NCI-H446 treated with DMSO at 0.1 percent for 48 hours (cell line): ENCODE measurements at places on chromosomes 5 and 9.

- no peak for DNase-seq
These were observed 1798.9 kb downstream of the MAT2B start for GRCh38 chr5:165304193-165304827.

GRCh38 chr9:94801234-94801633, 74.7 kb downstream of the AOPEP start:
- no peak for DNase-seq

- DNase-seq: no peak
These were observed 63.4 kb upstream of the PAPPA start for GRCh38 chr9:116090030-116090770.

DNA sequence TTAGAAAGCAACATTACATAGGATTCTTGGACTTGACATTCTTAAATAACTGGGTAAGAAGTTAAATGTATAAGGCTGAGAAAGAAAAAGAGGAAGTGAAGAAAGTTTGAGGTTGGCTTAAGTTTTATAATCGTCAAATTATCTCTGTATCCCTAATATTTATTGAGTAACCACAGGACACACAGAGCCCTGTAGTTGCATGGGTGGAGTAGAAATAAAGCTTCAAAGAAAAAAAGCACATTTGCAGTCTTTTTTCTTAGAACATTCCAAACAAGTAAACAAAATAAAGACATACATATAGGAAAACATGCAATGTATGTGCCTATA, 137.0 kb downstream of the CCDC192 start:
- DNase-seq: no peak

DNA sequence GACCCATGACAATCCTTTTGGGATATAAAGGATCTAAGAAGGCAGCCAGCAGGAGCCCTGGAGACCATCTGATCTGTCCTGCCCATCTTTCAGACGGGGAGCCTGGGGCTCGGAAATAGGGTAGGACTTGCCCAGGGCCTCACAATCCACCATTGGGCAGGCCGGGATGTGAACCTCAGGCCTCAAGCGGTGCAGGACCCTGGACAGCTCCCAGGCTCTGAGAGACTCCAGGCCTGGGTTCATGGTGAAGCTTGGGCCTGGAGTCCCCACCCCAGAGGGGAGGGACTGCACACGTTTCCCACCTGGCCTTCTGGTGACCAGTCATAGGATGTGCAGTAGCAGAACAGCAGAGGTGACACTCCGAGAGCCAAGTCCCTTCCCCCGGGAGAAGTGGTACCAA, 36.6 kb upstream of the RAPGEF1 start:
- DNase-seq: no peak

GRCh38 chr5:51202161-51202560, 181.1 kb upstream of the ISL1 start:
- no peak for DNase-seq

DNA sequence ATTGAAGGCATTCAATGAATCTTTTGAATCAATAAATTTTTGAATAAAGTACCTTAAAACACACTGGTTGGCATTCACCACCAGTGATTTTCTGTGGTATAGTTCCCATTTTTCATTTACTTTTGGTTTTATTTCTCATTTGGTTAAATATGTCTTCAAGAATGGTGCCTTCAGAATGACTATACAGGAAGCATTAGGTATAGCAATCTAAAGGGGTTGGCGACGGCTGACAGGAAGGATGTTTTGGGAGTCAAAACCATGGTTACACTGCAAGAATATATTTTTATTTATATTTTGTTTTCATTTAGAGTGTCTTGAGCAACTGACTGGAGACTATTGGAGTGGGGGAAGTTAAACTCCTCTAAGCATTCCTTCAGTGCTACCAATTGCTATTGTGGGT, 235.7 kb downstream of the HTR1A start:
- DNase-seq: no peak
